Panc1 (cell line): ENCODE measurements at places on chromosomes 7 and 10.

DNA sequence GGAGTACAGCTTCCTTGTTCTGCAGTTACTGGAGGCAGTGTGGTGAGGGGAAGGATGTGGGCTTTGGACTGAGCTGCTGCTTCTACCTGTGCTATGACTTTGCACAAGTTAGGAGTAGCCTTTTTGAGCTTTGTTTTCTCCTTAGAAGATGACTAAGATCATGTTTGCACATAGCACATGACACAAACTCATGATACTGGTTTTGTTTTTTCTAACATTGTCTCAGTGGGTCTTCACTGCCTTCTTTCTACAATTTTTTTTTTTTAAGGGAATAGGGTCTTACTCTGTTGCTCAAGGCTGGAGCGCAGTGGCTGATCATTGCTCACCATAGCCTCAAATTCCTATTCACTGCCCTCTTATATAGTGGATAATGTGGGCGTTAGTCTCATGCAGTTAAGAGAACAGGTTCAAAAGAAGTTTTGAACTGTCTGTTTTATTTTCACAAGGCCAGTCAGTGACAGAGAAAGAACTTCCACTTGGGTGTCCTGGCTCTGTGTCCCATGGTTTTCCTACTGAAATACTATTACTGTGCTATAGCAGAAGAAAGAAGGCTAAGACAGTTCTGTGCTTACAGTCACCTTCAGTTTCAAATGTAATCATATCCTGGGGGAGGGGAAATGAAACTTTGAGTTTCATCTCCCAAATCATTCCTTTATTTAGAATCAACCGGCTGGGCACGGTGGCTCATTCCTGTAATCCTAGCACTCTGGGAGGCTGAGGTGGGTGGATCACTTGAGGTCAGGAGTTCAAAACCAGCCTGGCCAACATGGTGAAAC, 72.0 kb downstream of the KAT6B start:
- no peak for DNase-seq

DNA sequence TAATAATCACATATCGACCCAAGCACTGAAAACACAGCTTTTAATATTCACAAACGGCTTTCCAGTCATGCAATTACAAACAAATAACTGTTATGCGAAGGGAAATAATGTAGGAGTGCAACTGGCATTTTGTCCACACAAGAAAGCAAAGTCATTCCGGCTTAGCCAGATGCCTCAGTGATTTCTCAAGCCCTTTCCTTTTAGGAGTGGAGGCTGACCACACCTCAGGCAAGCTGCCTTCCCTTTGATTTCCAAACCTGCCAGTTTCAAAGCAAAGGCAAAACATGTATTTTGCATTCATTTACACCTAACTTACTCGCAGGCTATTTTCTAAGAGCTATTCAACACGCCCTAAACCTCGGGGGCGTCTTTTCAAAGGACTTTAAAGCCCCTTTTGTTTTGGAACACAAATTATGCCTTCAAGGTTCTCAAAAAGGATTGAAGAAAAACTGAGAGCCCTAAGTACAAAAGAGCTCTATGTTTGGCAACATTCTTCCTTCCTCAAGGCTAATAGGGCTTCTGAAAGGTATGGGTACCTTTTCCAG, 109.6 kb downstream of the CPXM2 start:
- no peak for DNase-seq

DNA sequence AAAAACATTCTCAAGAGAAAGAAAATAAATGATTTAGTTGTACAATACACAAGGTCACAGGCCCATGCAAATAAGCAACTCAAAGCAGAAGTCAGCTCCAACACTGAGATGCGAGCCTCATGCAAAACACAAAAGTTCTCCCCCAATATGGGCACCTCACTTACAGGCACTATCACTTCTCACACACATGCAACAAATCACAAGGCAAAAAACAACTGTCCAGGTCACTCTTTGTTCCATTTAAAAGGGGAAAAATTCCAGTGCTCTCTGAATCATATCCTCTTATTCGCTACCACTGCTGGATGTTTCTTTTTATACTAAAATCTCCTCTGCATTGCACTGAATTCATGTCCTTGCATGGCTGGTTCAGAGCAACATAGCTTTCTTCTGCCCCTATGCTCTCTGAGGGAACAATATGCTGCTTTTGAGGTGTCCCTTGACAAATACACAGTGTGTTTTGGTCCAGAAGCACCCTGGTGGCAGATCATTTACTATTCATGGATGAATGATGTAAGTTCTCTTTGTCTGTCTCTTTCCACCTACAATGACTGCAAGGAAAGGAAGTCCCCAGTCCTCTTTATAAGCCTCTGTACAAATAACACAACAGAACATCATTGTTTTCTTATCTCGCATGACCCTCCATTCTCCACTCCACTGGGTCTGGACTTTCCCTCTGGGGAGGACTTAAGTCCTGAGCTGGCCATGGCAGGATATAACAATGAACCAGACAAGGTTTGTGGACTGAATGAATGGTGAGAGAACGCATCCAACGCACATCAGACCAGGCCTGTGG, 85.4 kb upstream of the GSDME start:
- DNase-seq, result no peak

DNA sequence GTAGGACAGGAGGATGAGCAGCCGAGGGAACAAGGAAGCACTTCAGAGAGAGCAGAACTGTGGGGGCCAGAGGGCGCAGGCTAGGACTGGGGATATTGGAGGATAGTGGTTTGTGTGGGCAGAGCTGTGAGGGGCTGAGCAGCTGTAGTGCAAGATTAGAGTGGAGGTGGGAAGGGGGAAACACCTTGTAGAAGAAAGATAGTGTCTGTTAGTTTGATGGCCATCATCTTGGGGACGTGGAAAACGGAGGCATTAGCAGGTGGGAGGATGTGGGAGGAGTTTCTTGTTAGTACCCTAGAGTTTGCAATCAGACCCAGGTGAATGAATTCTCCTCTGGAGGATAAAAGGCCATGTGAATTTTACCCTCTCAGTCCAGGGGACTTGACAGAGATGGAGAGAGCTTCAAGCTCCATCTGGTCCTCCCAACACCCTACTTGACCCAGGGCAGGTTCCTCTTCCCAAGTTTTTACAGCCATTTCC, 34.0 kb downstream of the PRSS2 start:
- no peak for DNase-seq

- no peak for DNase-seq
These were observed 17.7 kb downstream of the WDR91 start for GRCh38 chr7:135193615-135194081.

DNA sequence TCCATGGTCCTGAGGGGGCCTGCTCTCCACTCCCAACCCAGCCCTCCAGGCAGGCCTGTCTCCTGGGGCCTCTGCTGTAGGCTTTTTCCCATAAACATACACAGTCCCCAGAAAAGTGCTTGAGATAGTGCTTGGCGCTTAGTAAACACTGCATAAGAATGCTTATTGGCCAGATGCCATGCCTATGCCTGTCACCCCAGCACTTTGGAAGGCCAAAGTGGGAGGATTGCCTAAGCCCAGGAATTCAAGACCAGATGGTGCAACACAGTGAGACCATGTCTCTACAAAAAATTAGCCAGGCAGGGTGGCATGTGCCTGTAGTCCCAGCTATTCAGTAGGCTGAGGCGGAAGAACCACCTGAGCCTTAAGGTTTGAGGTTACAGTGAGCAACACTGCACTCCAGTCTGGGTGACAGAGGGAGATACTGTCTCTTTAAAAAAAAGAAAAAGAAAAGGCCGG, 24.6 kb upstream of the ASL start:
- no peak for DNase-seq

DNA sequence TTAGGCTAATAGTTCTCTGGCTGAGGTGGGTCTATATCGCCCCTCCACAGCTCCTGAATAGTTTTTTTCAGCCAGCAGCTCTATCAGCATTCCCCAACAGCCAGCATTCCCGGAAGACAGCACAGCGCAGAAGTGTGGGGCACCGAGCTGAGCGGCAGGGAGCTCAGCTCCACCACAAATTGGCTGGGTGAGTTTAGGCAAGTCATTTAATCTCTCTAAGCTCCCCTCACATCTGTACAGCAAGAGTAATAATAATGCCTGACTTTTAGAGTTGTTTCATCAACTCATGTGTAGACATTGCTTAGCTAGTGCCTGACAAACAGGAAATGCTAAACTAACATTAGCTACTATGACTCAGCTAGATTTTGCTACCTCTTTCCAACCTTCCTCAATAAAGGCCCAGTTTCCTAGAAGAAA, 247.9 kb upstream of the PTN start:
- peak; percentile 10 for DNase-seq

DNA sequence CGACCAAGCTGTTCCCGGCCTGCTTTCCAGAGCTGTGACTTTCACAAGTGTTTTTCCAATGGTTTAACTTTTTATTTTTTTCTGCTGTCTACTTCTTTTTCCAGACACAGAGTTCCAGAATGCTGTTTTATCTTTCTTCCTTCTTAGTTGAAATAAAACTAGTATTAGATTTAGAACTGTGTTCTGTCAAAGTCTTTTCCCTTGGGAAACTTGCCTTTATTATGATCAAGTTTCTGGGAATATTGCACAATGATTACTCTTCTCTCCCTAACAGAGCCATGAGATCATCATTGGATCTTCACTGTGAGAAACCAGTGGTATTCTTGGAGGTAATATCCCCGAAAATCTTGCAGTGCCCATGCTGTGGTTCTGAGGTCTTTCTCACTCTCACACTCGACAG, 104.9 kb upstream of the KCND2 start:
- no peak for DNase-seq

DNA sequence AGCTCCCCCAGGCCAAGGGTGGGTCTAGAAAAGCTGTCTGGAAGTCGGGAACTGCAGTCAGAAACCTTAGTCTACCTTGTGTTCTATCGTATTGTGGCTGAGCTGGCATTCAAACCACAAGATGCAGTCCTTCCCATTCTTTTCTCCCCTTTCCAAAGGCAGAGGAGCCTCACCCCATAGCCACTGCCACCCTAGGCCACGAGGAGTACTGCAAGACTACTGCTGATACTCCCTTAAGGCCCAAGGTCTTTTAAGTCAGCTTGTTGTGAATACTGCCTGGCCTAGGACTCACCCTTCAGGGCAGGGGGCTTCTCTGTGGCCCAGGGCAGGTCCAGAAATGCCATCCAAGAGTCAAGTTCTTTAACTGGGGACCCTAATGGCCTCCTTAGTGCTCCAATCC, 214.5 kb upstream of the CNTNAP2 start:
- no peak for DNase-seq

GRCh38 chr7:128781851-128782250, 6.3 kb upstream of the OPN1SW start:
- no peak for DNase-seq

DNA sequence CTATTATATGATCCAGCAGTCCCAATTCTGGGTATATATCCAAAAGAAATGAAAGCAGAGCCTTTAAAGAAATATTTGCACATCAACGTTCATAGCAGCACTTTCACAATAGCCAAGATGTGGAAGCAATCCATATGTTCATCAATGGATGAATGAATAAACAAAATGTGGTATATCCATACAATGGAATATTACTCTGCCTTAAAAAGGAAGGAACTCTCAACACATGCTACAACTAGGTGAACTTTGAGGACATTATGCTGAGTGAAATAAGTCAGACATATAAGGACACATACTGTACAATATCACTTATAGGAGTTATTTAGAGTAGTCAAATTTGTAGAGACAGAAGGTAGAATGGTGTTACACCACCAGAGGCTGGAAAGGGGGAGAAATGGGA, 28.0 kb upstream of the ADRB1 start:
- DNase-seq, result no peak

GRCh38 chr10:3750854-3751253, 34.2 kb downstream of the KLF6 start:
- DNase-seq, result no peak

GRCh38 chr7:82156168-82156567, 287.4 kb downstream of the CACNA2D1 start:
- DNase-seq, result peak; percentile 33

DNA sequence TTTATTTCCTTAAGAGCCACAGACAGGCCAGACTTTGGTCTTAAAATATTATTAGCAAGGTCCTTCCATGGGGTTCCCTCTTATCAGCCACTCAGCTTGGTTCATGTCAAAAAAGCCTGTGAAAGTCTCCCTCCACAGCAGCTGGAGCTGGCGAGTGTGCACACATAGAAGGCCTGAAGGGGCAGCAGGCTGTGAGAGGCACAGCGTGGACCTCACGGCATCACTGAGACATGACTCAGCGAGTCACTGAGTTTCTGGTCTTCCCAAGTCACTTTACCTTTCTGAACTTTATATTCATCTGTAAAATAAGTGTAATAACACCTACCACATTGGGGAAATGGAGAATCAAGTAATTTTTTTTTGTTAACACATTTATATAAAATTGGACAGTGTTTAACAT, 8.7 kb downstream of the TAF3 start:
- no peak for DNase-seq

DNA sequence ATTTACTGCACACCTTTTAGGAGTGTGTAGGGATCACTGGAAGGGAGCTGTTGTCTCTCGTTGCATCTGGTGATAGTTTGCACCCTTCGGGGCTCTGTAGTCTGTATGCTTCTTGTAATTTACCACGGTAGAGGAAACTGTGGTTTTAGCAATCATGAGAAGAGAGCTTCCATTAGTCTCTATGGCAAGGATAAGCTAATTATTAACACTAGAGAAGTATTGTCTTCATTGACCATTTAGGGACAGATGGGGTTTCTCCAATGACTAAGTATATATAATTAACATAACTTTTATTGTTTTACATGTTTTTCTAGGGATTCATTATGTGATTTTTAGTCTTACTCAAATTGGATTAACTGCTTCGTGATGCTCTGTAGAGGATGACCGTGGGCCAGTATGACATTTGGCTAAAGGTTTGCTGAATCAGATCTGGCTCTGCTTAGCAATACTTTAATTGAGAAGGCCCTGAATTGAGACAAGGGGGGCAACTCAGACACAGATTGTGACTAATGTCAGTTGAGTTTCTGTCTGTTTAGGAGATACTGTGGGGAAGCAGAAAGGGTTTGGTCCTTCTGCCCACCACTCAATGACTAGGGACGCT, 8.7 kb downstream of the SLC18A2 start:
- DNase-seq, result no peak

DNA sequence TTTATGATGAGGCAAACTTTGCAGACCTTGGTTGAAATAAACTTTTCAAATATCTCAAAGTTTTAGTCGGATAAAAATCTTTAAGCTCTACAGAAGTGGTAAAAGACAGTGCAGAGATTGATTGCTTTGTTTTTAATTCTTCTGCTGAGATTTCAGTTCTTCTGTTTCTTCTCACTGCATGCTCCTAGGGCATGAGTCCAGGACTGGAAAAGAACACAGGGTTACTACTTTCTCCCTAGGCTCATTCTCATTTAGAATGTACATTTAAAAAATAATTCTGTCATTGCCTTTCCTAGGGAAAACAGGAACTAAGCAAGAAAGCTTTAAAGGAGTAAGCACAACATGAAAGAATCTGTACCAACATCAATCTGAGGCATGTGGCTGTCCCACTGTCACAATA, 256.7 kb upstream of the DGKB start:
- DNase-seq, result no peak

GRCh38 chr7:24827589-24827988, 70.3 kb upstream of the GSDME start:
- no peak for DNase-seq

- no peak for DNase-seq
These were observed 87.9 kb upstream of the PLXDC2 start for GRCh38 chr10:19728376-19728775.

GRCh38 chr7:716222-716621, 10.3 kb upstream of the DNAAF5 start:
- DNase-seq, result no peak

- no peak for DNase-seq
These were observed 1194.7 kb downstream of the CNTNAP2 start for GRCh38 chr7:147311336-147311735.

GRCh38 chr10:20682782-20683181, 214.3 kb downstream of the NEBL start:
- DNase-seq, result no peak
